ENCODE measurements at places on chromosomes 6 and 20.

DNA sequence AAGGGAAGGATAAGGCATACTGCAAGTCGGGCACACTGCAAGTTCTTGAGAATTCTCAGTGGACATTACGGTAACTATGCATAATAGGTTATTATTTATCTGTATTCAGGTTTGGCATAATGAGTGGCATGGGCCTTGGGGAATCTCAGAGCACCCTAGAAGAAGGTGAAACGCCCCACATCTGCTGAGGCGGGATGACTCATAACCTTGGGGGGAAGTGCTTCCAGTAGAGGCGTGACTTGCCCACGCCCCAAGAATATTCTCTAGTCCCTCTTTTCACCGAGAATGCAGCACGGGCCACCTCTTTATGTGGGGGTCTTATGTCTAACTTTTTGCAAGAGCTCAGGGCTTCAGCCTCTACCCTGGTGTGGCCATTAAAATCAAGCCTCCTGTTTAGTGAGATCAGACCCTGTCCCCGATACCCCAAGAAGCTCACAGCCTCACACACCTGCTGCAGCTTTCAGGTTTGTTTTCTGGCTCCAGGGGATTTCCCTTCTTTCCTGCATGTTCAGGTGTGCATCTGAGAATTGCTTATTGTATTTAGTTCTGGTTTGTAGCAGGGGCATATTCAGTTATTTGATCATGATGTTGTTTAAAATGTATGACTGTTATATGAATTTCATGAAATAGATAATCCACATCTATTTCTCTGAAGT, 19.1 kb downstream of the ZFP64 start:
- no peak for DNase-seq

- DNase-seq: peak; percentile 70
These were observed 230.1 kb downstream of the SAMD5 start for GRCh38 chr6:147738516-147739162.

DNA sequence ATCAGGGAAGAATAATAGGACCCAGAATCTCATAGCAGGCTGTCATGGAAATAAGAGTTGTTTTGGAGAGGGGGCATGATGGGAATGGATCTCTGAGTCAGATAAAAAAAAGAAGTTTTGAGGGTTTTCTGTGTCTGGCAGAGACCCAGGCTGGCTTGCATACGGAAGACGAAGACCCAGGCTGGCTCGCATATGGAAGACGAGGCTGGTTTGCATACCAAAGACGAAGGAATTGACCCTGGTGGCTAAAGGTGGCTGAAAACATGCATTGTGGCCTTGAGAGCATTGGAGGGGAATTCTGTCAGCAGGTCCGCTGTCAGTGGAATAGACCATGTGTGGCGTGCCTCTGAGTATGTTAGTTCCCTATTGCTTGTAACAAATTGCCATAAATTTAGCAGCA, 335.1 kb downstream of the BTBD3 start:
- DNase-seq: no peak

DNA sequence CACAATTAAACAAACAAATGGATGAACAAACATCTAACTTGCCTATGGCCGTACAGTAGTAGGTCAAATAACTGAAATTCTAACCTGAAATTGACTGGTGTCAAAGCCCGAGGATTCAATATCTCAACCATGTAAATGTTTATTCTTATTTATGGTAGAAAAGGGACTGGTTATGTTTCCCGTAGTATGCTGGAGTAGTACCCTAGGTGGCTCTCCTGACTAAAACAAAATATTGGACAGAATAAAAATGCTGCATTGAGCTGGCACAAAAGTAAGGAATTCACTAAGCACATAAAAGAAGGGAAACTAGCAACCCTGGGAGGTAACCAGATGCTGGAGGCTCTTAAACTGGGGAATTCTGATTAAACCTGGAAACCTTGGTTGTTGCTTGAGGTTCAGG, 117.1 kb upstream of the PREP start:
- no peak for DNase-seq

DNA sequence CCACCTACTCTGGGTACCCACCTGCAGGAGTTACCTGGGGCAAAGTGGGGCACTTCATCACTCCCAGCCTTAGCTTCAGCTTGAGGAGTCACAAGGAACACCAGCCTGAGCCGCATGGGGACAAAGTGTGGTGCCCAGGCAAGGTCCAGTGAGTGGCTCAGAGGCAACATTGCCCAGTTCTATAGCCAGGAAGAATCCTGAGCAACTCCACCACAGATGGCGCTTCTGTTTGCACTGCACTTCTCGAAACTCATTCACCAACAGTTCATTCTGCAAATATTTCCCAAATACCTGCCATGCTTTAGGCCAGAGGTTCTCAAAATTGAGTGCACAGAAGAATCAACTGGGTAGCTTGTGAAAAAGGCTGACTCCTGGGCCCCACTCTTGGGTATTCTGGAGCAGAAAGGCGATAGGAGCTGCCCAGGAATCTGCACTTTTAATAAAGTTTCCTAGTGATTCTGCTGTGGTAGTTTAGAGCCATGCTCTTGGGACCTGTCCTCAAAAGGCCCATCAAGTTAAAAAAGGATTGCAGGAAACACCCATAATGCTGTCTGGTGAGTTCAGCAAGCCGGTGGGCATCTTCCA, 83.1 kb downstream of the VEGFA start:
- DNase-seq: no peak

- DNase-seq: no peak
These were observed 56.2 kb downstream of the GFOD1 start for GRCh38 chr6:13431059-13431656.

- no peak for DNase-seq
These were observed 9.6 kb downstream of the SRC start for GRCh38 chr20:37355252-37356180.

DNA sequence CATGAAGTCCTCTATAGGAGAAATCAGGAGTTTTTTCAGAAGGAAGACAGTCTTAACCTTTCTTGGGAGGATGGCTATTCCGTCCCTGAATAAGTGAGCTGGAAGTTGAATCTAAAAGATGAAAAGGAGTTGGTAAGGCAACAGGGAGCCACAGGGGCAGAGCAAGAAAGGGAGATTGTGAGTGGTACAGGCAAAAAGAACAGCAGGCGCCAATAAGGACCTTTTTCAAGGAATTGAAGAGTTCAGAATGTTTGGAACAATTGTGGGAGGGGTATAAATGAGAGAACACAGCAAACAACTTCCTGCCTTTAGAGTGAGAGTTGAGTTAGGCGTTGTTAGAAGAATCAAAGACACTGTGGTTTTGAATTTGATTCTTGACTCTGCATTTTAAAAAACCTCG, 1003.7 kb downstream of the EPHA7 start:
- DNase-seq: no peak

GRCh38 chr6:169839493-169839892, 88.1 kb downstream of the ERMARD start:
- no peak for DNase-seq

- peak; percentile 27 for DNase-seq
These were observed 2.6 kb downstream of the MGME1 start for GRCh38 chr20:17971300-17972013.

DNA sequence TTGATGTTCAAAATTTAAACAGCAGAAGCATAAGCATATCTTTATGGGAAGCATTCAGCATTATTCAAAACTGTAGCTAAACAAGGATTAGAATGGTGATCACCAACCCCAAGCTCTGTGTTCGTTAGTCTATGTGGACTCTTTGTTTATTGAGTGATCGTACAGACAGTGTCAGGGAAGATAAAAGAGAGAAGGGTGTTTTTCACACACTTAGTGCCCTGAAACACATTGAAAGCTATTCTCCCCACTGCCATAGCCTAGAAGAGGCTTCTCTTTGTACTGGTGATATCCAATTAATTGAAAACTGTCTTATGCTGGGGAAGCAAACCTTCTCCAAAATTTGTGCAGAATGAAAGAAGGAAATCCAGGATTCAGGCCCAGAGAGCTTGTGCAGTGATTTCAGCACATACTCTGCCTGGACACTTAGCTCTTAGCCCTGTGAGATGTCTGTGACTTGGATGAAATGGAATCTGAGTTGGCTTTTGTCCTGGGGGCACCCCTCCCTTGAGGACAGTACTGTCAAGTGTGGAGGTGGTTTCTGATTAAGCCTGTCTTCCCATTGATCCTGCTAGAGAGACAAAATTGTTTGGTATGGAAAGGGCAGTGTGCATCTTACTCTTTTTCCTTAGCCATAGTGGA, 125.7 kb upstream of the MTHFD1L start:
- no peak for DNase-seq

DNA sequence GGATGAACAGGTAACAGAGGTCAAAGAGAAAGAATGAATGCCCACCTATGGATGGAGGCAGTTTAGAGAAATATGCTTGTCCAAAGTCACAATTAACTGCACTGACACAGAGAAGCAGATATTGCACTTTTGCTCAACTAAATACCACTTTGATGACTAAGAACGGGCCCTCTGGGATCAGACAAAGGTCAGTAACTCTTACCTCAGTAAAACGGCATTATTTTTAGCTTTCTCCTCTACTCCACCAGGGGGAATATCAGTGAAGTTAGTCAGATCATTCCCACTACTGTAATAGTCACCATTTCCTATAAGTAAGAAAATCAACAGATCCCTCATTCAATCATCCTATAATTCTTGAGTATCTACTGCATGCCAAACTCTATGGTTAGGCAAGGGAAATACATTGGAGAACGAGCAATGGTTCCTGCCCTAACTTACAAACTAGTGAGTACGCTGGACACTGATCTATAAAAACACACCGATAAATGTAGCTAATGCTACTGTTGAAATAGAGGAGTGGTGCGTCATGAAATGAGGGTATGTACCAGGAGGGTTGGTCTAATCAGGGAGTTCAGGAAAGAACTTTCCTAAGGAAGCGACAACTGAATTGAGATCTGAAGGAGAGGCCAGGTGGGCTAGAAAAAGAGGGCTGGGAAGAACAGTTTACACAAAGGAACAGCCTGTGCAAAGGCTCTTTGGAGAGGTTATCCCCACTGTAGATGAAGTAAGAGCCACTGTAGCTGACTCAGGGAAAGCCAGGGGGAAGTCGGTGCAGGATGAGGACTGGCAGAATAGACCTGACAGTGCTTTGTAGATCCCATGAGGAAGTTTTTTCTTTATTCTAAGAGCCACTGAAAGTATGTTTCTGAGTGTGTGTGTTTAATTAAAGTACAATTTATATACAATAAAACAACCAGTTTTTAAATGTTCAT, 9.2 kb downstream of the ECI2 start:
- no peak for DNase-seq

- peak; percentile 53 for DNase-seq
These were observed 49.4 kb downstream of the IYD start for GRCh38 chr6:150417899-150418826.

GRCh38 chr6:35028781-35029769, 112.1 kb downstream of the TCP11 start:
- no peak for DNase-seq

DNA sequence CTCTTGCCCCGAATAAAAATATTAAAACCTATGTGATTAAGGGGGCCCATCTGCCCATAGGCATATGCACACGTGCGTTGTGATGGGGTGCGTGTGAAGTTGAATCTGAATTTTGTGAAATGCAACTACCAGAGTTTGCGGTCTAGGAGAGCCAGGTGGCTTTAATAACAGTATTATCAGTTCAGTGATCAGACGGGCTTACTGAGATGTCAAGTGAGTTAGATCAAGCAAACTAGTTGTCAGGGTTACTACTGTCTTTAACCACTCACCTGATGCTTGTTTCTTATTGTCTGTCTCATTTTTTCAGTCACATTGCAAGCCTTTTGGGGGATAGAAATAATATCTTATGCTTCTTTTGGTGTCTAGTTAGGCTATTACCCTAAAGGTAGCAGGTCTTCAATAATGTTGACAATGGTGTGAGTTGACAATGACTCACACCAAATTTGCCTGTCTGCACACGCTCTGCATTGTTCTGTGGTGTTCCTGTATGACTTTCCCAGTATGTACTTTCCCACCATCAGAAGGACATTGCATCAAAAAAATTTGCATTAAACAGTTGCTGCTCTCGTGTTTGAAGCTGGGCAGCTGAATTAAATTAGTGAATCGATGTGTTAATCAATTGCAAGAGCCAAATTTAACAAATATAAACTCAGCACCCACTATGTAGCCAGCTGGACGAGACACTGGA, 103.1 kb upstream of the NAA20 start:
- no peak for DNase-seq

DNA sequence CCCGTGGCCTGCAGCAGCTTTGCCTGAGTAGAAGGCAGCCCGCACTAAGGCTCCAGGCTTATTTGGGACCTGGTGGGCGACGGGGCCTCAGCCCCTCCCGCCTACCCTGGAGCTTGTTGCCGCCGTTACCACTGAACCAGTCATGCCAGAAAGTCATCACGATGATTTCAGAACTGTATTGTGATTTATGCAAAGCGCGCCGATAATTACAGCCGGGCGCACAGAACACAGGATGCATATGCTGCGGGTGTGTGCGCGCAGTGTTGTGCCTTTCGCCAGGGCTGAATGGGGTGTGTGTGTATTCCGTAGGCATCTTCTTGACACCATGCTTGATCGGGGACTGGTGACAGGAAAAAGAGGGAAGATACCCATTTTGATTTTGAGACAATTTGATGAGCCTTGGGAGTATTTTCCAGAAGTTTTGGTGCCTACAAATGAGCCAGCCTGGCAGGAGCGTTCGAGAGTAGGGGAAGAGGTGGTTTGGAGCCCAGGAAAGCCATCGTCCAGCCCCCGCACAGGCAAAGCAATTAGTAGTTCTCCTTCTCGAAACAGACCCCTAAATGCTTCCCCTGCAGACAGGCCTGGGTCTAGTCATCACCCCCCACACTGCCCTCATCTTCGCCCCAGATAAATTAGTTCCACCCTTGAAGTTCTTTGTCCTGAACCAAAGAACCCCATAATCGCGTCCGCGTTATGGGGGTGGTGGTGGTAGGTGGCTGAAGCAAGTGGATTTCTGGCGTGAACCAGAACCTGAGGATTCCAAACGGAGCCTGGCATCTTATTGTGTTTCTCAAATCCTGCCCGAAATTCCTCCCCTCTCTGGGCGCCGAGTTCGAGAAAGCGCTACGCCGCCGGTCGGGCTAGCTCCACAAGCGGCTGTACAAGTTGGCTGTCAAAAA, 1.9 kb upstream of the NR2E1 start:
- DNase-seq: no peak

GRCh38 chr6:85172705-85173104, 277.2 kb upstream of the NT5E start:
- no peak for DNase-seq

DNA sequence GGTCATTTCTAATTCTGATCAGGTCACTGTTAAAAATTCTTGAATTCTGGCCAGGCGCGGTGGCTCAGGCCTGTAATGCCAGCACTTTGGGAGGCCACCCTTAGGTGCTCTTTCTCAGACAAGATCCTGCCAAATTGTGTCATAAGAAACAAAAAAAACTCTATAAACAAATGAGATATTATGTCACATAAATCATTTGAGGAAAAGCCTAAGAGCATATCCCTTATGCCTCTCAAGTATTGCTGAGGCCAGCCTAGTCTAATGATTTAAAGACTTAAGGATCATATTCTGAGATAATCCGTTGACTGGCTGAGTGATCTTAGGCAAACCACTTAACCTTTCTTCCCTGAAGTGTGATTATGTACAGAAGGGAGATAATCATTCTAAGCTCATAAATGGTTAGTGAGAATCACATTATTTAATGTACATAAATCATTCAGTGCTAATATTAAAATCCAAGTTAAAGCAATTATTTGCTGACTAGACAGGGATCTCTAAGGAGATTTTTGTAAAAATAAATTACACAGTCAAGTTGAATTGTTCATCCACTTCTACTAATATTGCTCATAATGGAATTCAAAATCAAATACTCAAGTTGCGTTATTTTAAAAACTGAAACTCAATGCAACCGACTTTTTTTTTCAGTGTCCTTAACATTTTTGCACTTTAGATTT, 365.4 kb downstream of the PHF3 start:
- no peak for DNase-seq

GRCh38 chr6:134238960-134239795, 78.7 kb downstream of the SGK1 start:
- DNase-seq: peak; percentile 46

GRCh38 chr20:35463455-35464300, 8.3 kb downstream of the CEP250 start:
- peak; percentile 70 for DNase-seq
